ENCODE measurements at places on chromosomes 7 and 10. TPM values are rescaled to one million over a fixed set of nuclear protein-coding genes. Genes with fewer than 3 reads are reported as not detected.

The VWC2 gene
- 4.6 TPM for polyA plus RNA-seq

The CAV1 gene
- not detected for polyA plus RNA-seq

The ACSM6 gene
- polyA plus RNA-seq: not detected

The MACC1 gene
- polyA plus RNA-seq: 0.22 TPM

The C1QL3 gene
- polyA plus RNA-seq: 0.68 TPM

Data from neural cell (in vitro differentiated cells).